Inflammatory macrophage treated with lipopolysaccharide for 1 hour (primary cell): ENCODE measurements at places on chromosomes 5 and 9.

- peak; percentile 62 for DNase-seq
These were observed 2.5 kb upstream of the TMEM174 start for GRCh38 chr5:73170522-73170921.

- DNase-seq, result no peak
These were observed 32.7 kb downstream of the GRIA1 start for GRCh38 chr5:153523211-153523610.

GRCh38 chr9:95857124-95857523 lies 18.4 kb upstream of the ERCC6L2 start:
- DNase-seq, result no peak

DNA sequence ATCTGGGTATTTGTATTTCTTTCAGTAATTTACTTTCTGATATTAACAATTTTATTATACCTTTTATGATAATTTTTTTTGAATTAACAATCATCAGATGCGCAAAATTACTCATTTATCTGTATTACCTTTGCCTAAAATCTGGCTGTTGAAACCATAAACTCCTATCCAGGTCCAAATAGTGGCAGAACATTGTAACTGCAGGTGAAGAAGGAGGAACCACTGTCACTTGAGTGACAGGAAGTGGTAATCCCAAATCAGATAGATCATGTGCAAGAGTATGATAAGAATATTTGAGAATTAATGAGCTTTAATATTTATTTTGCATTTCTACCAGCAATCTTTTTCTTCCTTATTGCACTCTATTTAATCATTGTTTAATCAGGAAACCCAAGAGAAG lies 139.3 kb upstream of the TLE4 start:
- DNase-seq, result no peak

GRCh38 chr5:115977096-115977495 lies 14.8 kb downstream of the LVRN start:
- DNase-seq, result no peak

DNA sequence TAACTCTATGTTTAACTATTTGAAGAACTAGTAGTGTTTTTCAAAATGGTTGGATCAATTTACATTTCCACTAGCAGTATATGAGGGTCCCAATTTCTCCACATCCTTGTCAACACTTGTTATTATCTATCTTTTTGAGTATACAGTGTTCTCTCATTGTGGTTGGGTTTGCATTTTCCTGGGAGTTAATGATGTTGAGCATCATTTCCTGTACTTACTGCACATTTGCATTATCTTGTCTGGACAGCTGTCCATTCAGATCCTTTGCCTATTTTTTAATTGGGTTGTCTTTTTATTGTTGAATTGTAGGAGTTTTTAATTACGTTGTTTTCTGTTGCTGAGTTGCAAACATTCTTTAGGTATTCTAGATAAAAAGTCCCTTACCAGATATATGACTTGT lies 103.4 kb upstream of the LRRTM2 start:
- DNase-seq, result no peak

- peak; percentile 85 for DNase-seq
These were observed 130.4 kb downstream of the CHSY3 start for GRCh38 chr5:130034566-130035210.

DNA sequence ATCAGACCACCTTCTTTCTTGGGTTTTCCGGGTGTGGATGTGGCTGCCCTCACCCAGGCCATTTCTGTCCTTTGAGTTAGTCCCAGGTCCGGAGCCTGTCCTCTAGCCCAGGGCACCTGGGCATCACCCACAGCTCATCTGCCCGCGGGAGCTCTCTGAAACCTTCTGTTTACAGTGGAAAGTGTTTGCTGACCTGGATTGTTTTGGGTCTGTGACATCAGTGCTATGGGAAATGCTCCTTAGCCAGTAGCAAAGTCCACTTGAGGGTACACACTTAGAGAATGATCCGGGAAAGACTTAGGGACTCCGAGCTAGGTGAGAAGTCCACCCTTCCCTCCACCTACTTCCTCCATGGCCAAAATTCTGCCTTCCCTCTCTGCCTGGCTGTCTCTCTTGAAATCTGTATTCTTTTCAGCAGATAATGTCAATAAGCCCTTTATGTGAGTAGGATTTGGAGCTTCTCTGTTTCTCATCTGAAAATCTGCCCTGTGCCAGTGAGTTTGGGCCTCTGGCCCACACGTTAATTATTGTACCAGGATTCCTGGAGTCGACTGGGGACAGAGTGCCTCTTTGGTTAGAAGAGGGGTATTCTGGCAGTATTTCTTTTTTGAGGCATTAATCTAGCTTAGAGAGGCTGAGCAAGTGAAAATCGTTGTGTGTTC lies 19.9 kb downstream of the ABLIM3 start:
- DNase-seq, result no peak

GRCh38 chr5:141707510-141707909 lies 25.5 kb upstream of the ARAP3 start:
- no peak for DNase-seq

GRCh38 chr5:33828626-33829308 lies 63.0 kb downstream of the ADAMTS12 start:
- DNase-seq, result no peak

- no peak for DNase-seq
These were observed 261.7 kb upstream of the PAPPA start for GRCh38 chr9:115891929-115892328.

GRCh38 chr9:136732444-136733178 lies 10.1 kb downstream of the LCN10 start:
- DNase-seq, result no peak

DNA sequence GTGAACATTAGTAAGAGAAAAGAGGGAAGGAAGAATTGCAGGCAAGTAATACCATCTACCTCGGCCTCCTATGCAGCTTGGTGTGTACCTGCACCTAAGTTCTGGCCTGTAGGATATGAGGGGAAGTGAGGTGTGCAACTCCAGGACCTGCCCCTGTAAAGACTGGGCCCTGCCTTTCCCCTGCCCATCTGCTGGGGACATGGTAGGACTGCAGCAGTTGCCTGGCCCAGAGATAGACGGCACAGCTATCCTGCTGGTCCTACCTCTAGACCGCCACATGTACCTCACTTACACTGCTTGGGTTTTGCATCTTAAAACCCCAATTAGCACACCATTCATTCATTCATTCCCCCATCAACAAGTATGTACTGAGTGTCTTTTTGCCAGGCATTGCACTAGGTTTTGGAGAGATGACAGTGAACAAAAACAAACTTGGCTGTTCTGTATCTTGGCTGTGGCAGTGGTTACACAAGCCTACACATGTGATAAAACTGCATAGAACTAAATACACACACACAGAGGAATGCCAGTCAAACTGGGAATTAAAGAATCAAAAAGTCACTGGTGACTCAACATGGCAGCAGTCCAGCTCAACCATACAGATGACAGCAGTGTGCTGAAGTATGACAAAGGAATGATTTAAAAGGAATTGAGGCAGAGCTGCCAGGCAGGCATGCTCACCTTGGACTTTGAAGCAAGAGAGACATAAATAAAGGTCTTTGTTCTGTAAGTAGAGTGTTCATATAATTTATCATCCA lies 23.3 kb upstream of the MGAT1 start:
- DNase-seq, result peak; percentile 40

- DNase-seq, result no peak
These were observed 106.4 kb upstream of the CCNG1 start for GRCh38 chr5:163330723-163331668.

- no peak for DNase-seq
These were observed 105.7 kb downstream of the LRRC70 start for GRCh38 chr5:62684310-62684709.

- DNase-seq, result no peak
These were observed 5.9 kb downstream of the CYFIP2 start for GRCh38 chr5:157271740-157272271.

DNA sequence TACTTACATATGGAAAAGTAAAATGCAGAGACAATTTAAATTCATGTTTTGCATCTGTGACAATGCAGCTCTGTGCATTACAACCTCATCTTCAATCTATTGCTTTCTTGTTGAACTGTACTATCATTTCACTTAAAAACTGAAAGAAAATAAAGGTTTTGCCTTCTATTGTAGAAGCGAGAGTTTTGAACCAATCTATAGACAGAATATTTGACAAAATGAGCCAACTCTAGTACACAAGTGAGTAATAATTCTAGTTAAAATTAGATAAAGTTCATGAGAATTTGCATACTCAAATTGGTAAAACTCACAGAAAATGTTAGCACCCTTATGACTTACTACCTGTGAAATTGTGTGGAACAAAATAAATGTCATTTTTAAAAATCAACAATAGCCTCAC lies 123.7 kb downstream of the EDIL3 start:
- no peak for DNase-seq

DNA sequence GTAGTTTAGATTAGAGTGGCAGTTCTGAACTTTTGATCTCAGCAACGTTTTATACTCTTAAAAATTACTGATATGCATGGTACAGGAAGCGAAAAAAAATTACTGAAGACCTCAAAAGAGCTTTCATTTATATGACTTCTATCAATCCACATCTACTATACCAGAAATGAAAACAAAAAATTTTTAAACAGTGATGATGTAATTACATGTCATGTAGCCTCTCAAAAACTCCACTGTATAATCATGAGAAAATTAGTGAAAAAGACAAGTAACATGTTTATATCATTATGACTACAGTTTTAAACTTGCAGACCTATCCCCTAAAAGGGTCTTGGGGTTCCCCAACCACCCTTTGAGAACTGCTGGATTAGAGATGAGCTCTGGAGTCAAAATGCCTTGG lies 9.3 kb downstream of the DNAJC18 start:
- DNase-seq, result no peak

GRCh38 chr9:124008303-124008693 lies 3.3 kb upstream of the LHX2 start:
- no peak for DNase-seq

- DNase-seq, result no peak
These were observed 326.6 kb downstream of the EBF1 start for GRCh38 chr5:158773161-158773560.

DNA sequence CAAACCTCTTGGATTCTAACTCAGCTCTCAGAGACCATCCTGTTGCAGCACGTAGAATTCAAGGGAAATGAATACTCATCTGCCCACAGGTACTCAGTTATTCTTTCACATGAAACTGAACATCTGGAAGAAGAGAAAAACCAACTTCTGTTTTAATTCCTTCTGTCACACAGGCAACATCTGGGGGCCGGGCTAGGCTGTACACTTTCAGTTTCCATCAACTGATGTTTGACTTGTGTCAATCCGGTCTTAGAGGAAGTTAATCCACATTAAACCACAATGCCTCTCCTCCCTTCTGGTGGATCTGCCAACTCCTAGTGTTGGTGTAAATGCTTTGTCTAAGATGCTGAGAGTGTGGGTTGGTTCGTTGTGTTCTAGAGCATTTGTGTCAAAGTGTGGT lies 17.6 kb downstream of the DMRT3 start:
- DNase-seq, result peak; percentile 67

DNA sequence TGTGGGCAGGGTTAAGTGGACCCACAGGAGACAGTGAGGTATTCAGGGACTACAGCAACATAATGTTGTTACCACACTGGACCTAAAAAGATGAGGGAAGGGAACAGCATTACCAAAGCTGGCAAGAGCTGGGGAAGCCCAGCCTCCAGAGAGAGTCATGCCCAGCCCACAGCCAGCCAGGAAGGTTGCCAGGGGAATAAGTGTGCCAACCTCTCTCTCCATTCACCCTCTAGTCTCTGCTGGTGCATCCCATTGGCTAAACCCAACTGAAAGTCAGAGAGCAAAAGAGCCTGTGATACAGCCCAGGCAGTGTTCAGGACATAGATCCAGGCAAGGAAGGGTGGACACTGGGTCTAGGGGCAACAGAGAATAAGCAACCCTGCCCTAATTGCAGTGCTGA lies 35.8 kb upstream of the AFAP1L1 start:
- no peak for DNase-seq

DNA sequence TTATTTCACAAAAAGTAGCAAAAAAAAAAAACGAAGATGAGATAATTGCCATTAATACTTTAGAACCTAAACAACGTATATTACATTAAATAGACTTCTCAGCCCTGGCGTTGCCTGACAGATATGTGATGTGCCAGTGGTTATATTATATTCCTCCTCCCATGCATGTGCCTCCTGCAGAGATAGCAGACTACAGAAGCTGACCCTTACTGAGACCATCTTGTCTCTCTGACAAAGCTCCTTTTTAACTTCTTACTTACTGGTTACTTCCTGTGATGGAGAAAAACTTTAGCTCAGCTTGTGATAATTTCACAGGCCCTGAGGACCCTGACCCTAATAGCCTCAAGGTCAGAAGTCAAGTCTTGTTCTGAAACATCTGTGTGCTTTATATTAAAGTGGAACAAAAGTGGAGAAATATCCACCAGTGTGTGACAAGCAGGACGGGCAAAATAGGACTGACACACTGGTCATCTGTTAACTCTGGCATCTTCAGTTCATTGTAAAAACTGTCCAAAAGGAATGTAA lies 80.6 kb upstream of the POU5F2 start:
- DNase-seq, result no peak

- DNase-seq, result no peak
These were observed 115.8 kb upstream of the FBXL7 start for GRCh38 chr5:15384176-15384575.

GRCh38 chr9:132020272-132020671 lies 59.4 kb downstream of the MED27 start:
- no peak for DNase-seq

DNA sequence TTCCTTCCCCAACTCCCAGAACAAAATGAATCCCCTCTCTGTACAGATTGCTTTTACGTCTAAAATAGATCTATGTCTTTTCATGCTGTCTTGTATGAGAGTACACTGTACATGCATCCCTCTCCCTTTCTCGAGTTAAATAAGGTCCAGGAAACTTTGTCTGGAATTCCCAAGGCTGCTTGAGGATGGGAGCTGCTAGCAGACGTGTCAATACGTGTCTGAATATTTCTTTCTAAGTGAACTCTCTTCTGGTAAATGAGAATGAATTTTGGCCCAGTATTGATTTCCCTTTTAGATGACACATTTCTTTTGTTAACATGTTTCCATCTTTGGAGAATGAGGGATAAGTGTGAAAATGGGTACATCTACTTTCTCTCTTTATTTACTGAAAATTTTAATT lies 59.6 kb upstream of the GAS1 start:
- no peak for DNase-seq

- no peak for DNase-seq
These were observed 21.3 kb upstream of the ERMP1 start for GRCh38 chr9:5854063-5854790.

DNA sequence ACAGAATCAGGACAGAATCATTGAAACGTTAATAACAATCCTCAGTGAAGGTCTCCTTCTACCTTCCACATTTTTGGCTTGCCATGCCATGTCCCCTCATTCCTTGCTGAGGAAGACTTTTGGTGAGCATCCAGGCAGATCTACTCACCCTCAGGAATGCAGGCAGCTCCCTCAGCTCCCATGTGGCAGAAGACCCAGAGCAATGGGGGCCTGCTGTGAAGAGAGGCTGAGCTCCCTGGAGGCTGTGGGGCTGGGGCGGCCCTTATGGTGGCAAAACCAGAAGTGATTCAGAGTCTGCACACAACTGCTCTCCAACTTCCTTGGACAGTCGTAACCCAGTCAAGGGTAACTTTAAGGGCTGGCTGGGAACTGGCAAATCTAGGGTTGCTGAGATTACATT lies 247.2 kb upstream of the EFNA5 start:
- no peak for DNase-seq

- no peak for DNase-seq
These were observed 957.8 kb upstream of the TYRP1 start for GRCh38 chr9:11735391-11735790.
